ENCODE measurements at places on chromosomes 6 and 20.

GRCh38 chr6:145814035-145814500, 527 bp downstream of the FBXO30 start:
- peak; percentile 57 for DNase-seq

DNA sequence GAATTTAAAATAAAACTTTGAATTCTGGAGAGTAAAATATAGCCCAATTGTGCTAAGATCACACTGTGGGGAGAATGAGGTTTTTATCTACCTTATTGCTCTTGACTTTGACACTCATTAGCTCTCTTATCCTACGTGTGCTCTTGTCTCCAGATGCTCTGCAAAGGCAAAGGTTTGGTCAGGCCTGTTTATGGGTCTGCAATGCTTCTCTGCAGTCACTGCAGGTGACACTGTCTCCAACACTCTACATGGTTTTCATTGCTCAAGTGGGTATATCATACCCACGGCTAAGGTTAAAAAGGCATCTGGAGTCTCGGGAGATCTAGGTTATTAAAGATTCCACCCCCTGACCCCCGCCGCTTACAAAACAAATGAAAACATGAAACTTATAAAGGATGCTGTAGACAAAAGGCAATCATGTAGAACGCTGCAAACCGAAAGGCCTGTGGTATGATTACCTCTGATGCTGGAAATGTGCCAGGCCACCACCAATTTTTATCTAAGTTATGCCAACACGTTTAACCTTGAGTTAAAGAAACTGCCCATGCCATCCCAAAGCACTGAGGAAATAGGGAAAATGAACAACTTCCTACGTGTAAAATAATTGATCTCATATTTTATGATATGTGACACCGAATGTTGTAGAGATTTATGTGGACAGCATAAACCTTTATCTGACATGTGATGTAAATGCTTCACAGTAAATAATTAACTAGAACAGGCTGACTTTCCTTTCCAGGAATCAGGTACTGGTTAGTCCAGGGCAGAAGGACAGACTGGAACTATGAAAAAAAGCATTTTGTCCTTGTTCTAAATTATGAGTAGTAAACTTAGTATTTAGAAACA, 238.2 kb upstream of the NOX3 start:
- peak; percentile 79 for DNase-seq

GRCh38 chr6:90230548-90231215, 66.0 kb downstream of the BACH2 start:
- no peak for DNase-seq

GRCh38 chr6:144327081-144327480, 41.9 kb downstream of the UTRN start:
- no peak for DNase-seq

- no peak for DNase-seq
Observed at GRCh38 chr6:30928677-30929076, 3.3 kb downstream of the SFTA2 start.

DNA sequence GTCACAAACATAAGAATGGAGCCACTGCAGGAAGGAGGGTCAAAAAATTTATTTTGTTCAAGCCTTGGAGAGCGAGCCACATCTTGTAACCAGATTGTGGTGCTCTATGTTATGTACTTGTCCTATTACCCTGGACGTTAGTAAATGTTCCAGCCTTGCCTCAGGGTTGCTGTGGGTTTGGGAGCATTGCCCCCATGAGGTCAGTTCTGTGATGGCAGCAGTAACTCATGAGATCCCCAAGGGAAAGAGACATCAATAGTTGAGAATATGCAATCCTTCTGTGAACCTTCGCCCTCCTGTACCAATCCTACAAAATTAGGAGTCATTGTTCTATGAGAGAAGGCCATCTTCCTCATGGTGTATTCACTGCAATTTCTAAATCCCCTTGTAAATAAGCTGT, 16.4 kb upstream of the CFAP206 start:
- DNase-seq, result peak; percentile 52

GRCh38 chr6:14108571-14109410, 8.8 kb upstream of the CD83 start:
- no peak for DNase-seq

DNA sequence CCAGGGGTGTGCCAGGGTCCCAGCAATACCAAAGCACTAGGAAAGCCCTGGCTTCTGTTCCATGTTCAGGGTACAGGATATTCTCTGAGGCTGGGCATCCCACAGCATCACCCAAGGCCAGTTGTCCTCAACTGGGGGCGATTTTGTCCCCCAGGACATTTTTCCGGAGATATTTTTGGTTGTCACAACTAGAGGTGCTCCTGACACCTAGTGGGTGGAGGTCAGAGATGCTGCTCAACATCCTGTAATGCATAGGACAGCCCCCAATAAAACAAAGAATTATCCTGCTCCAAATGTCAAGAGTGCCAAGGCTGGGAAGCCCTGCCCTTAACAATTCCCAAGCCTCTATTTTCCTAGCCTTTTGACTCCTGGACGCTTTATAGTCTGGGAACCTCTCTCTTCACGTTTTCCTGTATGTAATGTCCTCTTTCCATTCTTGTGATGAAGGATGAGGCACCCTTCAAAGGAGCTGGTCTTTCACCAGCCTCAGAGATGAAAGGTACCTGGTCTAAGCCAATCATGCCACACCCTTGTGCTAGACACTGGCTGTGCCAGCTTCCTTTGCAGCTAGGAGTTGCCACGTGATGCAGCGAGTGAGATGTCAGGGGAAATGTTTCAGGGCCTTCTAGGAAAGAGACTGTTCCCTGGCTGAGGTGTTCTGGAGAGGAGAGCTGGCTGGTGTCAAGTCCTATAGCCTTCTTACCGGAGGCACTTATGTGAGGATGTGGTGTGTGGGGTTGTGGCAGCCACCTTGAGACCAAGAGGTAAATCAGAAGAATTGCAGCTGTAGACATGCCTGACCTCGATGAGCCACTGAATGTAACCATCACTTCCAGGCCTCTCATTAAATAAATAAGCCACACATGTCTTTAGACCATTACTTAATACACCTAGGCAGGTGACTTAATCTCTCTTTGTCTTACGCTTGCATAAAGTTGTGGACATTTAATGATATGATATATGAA, 23.4 kb upstream of the KCNG1 start:
- DNase-seq, result no peak

- DNase-seq, result no peak
Observed at GRCh38 chr20:41352666-41353065, 12.0 kb downstream of the LPIN3 start.

- peak; percentile 18 for DNase-seq
Observed at GRCh38 chr6:4093288-4093687, 14.4 kb upstream of the FAM217A start.

DNA sequence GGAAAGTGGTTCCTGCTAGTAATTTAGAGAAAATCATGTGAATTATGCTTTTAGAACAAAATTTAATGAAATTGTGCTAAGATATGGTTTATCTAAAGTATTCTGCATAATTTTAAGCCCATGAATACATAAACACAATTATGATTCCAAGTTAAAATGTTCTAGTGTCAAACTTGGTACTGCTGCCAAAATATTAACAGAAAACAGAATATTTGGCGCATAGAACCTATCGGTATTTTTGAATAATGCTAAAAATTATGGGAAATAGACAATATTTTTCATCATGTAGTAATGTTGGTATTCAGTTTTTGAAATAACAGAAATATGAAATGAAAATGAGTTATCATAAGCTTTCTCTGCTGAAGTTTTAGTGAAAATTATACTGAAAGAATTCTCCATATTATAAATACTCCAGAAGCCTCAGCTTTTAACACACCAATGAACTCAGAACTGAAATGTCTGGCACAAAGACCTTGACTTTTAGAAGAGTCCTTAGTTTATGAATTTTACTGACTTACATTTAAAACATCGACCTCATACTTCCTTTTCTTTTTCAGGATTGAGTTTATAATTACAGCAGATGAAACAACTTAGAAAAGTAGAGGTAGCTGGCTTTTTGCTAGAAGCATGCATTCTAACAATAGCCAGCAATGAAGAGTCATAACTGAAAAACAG, 1192.3 kb upstream of the GJE1 start:
- DNase-seq, result no peak

- DNase-seq, result no peak
Observed at GRCh38 chr20:53364646-53365045, 229.0 kb downstream of the ZNF217 start.

DNA sequence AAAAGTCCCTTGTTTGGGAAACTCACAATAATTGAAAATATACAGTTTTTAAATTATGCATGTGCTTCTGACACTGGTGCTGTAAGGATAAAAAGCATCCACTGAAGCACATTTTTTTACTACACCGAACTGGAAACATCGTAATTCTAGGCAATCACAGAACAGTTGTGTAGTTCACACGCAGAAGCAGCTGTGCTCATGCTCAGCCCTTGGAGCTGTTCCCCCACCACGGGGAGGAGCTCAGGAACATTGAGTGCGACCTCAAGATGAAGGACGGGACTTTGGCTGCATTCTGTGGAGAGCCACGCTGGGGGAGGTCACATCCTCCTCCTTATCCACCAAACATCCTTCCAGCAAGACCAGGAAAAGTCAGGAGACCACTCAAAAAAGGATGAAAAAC, 466.3 kb upstream of the CDH4 start:
- no peak for DNase-seq

GRCh38 chr6:22497276-22497675, 72.1 kb upstream of the HDGFL1 start:
- no peak for DNase-seq

- peak; percentile 100 for DNase-seq
Observed at GRCh38 chr20:32017711-32018251, 7.5 kb downstream of the CCM2L start.

GRCh38 chr6:166988674-166989201, 10.5 kb upstream of the CEP43 start:
- DNase-seq, result no peak

- no peak for DNase-seq
Observed at GRCh38 chr6:85756982-85757381, 114.3 kb upstream of the SYNCRIP start.

- DNase-seq, result no peak
Observed at GRCh38 chr6:39209911-39210310, 19.4 kb downstream of the KCNK5 start.

GRCh38 chr20:62215020-62215990, 4.8 kb downstream of the HRH3 start:
- no peak for DNase-seq

- DNase-seq, result no peak
Observed at GRCh38 chr6:7566617-7567173, 23.3 kb upstream of the SNRNP48 start.

- DNase-seq, result peak; percentile 26
Observed at GRCh38 chr20:19827818-19828217, 69.8 kb downstream of the RIN2 start.

- DNase-seq, result no peak
Observed at GRCh38 chr20:5810800-5811422, 60.7 kb downstream of the SHLD1 start.

Measured in NCI-H146 (cell line).